Placental pericyte (primary cell): ENCODE measurements at places on chromosomes 13 and 19. TPM values are rescaled to one million over a fixed set of nuclear protein-coding genes. Genes with fewer than 3 reads are reported as not detected.

TMPRSS9 gene
- total RNA-seq: not detected in 2 replicates

SLC44A2 gene
- total RNA-seq: 54.3 and 97.6 TPM in 2 replicates

ZNF486 gene
- total RNA-seq: 8.8 and 8.9 TPM in 2 replicates

ZNF615 gene
- 7.7 and 12.7 TPM in 2 replicates for total RNA-seq

GAMT gene
- total RNA-seq: 35.0 and 41.1 TPM in 2 replicates

GJB2 gene
- 1.3 and 2.4 TPM in 2 replicates for total RNA-seq

ZNF8 gene
- 4.2 and 7.6 TPM in 2 replicates for total RNA-seq

RNF113B gene
- total RNA-seq: not detected in 2 replicates

HOMER3 gene
- total RNA-seq: 42.0 and 88.6 TPM in 2 replicates

CGB1 gene
- not detected in 2 replicates for total RNA-seq

ZIC5 gene
- total RNA-seq: not detected in 2 replicates

CBY2 gene
- total RNA-seq: not detected in 2 replicates

MIA gene
- total RNA-seq: not detected in 2 replicates

ONECUT3 gene
- not detected in 2 replicates for total RNA-seq

CGB7 gene
- total RNA-seq: 0.14 TPM in 1 of 2 replicates, not detected in the other

ZNF443 gene
- total RNA-seq: 0.88 and 2.6 TPM in 2 replicates

NXNL1 gene
- total RNA-seq: not detected in 2 replicates

CFAP97D2 gene
- total RNA-seq: not detected in 2 replicates

KLK5 gene
- 0.14 TPM in 1 of 2 replicates, not detected in the other for total RNA-seq

HAUS8 gene
- total RNA-seq: 1.3 and 8.6 TPM in 2 replicates

ZNF791 gene
- total RNA-seq: 13.6 and 15.2 TPM in 2 replicates

CD177 gene
- total RNA-seq: not detected in 2 replicates

KLK13 gene
- not detected in 2 replicates for total RNA-seq

IQCN gene
- 0.57 and 1.1 TPM in 2 replicates for total RNA-seq

ZNF429 gene
- total RNA-seq: 3.6 and 3.7 TPM in 2 replicates

CEACAM3 gene
- not detected in 2 replicates for total RNA-seq

NKPD1 gene
- under 0.01 and 0.29 TPM in 2 replicates for total RNA-seq

SRRM5 gene
- 0.22 TPM in 1 of 2 replicates, not detected in the other for total RNA-seq

CCDC70 gene
- not detected in 2 replicates for total RNA-seq

C13orf42 gene
- not detected in 2 replicates for total RNA-seq

GNG7 gene
- total RNA-seq: 0.44 TPM in 1 of 2 replicates, not detected in the other

ZNF296 gene
- total RNA-seq: 0.57 TPM in 1 of 2 replicates, not detected in the other

TUBA3C gene
- not detected in 2 replicates for total RNA-seq

TEAD2 gene
- 18.2 and 44.2 TPM in 2 replicates for total RNA-seq

CALR3 gene
- total RNA-seq: not detected in 2 replicates

MED4 gene
- total RNA-seq: 12.9 and 16.9 TPM in 2 replicates

RASL11A gene
- total RNA-seq: 2.2 and 2.9 TPM in 2 replicates

RFPL4AL1 gene
- not detected in 2 replicates for total RNA-seq

ZFP28 gene
- total RNA-seq: 6.6 and 8.2 TPM in 2 replicates

POU2F2 gene
- 11.6 and 17.3 TPM in 2 replicates for total RNA-seq

NBEA gene
- total RNA-seq: 4.0 and 5.9 TPM in 2 replicates

TTC9B gene
- total RNA-seq: not detected in 2 replicates
